ENCODE measurements at places on chromosomes 16 and 17.

- DNase-seq = no peak
These were observed 35.9 kb downstream of the RANBP10 start for GRCh38 chr16:67770346-67770991.

- no peak for DNase-seq
These were observed 10.9 kb upstream of the TAC4 start for GRCh38 chr17:49858796-49859195.

DNA sequence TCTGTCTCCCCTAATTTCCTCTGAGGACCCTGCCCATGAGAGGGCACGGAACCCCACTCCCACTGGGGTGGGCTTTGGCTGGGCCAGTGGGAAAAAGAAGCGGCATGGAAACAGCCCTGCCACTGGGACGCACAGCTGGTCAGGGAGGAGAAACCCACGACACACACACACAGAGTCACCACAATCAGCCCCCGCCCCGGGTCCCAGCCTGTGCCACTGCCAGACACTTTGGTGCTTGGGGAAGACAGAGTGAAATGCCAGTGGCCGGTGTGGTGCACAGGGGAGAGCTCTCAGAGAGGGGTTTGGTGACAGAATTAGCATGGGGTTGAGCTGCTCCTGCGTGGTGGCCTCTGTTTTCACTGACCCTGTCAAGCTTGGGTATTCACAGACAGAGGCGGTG lies 30.7 kb upstream of the RNPS1 start:
- no peak for DNase-seq

GRCh38 chr16:31143011-31143693 lies 6.7 kb downstream of the PRSS36 start:
- no peak for DNase-seq

DNA sequence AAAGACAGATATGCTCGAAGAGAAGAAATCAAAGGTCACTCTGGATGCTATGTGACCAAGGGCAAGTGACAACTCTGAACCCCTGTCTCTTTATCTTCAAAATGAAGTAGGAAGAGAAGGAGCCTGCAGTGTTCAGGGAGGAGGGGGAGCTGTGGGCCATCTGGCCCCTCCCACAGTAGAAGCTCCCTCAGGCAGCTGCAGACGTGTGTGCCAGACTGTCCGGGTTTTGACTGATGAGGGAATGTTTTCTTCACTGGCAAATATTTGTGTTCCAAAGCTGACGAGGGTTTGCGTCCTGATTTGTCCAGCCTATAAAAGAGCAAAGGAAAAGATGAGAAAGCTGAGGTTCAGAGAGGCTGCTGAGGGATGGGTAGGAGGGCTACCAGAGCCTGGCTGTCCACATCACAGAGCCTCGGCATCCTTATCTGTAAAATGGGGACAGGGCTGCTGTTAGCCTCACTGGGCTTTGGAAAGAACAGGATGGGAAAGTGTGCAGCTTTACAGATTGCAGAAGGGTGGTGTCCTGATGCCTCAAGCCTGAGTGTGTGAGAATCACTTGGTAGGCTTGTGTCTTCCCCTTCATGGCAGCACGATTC lies 1.8 kb upstream of the GINS2 start:
- DNase-seq = no peak

- DNase-seq = no peak
These were observed 19.8 kb downstream of the SMTNL2 start for GRCh38 chr17:4604111-4604644.

- no peak for DNase-seq
These were observed 43.7 kb upstream of the TNRC6A start for GRCh38 chr16:24685539-24686432.
